ENCODE measurements at places on chromosomes 1 and 21. TPM values are rescaled to one million over a fixed set of nuclear protein-coding genes. Genes with fewer than 3 reads are reported as not detected.

GRCh38 chr1:81144240-81144825 lies 656.4 kb upstream of the ADGRL2 start:
- no peak for DNase-seq

The TLCD4 gene
- total RNA-seq, result 17.3 TPM

The OVAAL gene
- total RNA-seq, result not detected

DNA sequence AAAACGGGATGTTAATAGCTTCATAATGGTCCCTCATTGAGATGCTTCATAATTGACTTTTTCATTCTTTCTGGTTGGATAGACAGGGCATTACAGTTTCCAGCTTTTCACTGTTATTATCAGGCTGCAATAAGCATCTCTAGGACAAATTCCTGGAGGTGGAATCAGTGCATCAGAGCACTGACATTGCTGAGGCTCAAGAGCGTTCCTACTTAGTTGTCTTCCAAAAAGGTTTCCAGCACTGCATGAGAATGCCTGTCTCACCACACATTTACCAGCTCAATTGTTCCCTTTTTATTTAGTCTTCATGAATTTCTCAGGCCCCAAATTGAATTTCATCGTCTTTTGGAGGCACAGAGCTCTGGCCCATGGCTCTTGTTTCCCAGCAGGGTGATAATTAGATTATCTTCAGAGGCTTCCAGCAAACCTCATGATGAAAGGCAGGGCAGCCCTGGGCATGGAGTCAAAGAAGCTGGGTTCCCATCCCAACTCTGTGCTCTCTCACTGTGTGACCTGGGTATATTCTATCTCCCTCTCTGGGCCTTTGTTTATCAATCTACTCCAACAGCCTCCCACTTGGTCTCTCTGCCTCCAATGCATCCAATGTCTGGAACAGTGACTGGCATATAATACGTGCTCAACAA lies 451.4 kb downstream of the PTPRU start:
- no peak for DNase-seq

The SLAMF6 gene
- total RNA-seq, result 1.5 TPM

DNA sequence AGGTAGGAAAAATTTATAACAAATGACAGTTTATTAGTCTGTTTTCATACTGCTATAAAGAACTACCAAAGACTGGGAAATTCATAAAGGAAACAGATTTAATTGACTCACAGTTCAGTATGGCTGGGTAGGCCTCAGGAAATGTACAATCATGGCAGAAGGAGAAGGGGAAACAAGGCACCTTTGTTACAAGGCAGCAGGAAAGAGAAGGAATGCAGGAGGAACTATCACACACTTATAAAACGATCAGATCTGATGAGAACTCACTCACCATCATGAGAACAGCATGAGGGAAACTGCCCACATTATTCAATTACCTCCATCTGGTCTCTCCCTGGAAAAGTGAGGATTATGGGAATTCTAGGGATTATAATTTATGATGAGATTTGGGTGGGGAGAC lies 61.3 kb downstream of the ASB17 start:
- no peak for DNase-seq

The GJB3 gene
- total RNA-seq, result 0.42 TPM

DNA sequence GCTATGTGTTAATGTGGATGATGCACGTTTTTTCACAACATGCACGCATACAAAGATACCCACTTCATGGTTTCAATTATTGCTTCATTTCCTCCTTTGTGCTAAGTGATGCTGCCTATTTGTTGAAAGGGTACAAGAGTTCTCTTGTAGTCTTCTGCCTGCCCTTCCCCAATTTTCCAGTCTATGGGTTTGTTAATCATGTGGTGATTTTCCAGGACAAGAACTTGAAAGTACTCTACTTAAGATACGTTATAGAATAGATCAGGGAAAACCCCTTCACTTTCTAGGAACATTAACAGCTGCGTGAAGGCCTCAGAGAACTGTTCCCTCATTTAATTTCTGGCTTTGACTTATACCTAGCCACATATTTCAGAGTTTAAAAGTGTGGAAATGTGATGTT lies 52.1 kb upstream of the SLC44A3 start:
- DNase-seq, result no peak

The CFAP57 gene
- not detected for total RNA-seq

DNA sequence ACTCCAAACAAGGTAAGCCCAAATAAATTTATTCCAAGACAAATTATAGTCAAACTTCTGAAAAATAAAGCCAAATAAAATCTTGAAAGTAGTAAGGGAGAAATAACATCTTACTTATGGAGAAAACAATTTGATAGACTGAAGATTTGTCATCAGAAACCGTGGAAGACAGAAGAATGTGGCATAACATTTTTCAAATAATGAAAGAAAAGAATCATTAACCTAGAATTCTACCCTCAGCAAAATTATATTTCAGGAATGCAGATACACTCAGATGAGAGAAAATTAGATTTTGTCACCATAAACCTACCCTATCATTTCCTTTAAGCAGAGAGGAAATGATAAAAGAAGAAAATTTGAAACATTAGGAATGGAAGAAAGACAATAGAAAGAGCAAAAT lies 27.3 kb upstream of the PADI1 start:
- DNase-seq, result no peak

DNA sequence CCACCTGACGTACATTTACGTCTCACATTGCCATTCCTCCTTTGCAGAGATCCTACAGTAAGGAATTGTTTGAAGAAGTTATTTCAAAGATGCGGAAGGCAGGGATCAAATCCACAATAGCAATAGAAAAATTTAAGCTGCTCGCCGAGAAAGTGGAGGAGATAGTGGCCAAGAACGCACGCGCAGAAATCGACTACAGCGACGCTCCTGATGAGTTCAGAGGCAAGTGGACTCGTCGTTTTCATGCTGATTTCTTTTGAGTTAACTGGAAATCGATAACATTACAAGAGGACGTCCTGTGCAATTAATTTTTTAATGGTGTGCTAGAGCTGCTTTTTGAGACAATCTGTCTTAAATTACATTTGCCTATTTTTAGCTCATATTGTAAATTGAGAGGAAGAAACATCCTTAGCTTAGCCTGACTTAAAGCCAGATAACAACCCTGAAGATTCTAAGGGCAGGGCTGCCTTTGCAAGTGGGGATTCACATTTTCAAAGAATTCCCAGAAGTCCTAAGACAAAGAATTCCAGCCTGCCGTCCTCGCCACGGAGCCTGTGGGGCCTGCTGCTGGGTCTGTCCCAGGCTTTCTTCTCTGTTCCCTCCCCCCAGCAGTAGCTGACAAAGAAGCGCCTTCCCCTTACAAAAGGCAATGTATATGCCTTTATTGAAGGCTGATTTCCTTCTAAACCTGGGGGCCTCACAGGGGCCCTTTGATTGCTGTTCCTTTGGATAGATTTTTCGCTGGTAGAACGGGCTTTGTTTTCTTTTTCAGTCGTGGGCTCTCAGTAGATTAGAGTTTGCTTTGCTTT lies 31.6 kb upstream of the KIF1B start:
- no peak for DNase-seq

All from aorta (tissue), 5 donors.